ENCODE measurements at places on chromosomes 13 and 19.
A peak's percentile ranks its signal among the peaks of the same experiment; 100 is the strongest.

- DNase-seq: no peak
Measured at GRCh38 chr13:78430166-78430791, 173.1 kb downstream of the POU4F1 start.

- DNase-seq: no peak
Measured at GRCh38 chr13:108957369-108958012, 328.1 kb downstream of the MYO16 start.

- DNase-seq: no peak
Measured at GRCh38 chr19:19600793-19601330, 17.6 kb downstream of the PBX4 start.

- DNase-seq: no peak
Measured at GRCh38 chr19:10392120-10392519, 11.2 kb downstream of the CDC37 start.

DNA sequence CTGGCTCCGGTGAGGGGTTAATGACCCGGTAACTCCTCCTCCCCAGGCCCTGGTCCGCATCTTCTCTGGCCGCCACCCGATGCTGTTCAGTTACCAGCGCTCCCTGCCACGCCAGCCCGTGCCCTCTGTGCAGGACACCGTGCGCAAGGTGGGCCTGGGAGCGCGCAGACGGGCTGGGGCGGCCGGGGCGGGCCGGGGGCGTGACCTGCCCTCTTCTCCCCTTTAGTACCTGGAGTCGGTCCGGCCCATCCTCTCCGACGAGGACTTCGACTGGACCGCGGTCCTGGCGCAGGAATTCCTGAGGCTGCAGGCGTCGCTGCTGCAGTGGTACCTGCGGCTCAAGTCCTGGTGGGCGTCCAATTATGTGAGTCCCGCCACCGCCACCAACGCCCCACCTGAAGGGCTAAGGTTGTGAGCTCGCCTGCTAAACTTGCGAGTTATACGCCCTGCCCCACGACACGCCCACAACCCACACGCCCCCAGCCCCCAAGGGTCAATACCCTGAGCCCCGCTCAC lies 10.4 kb downstream of the CPT1C start:
- no peak for DNase-seq

DNA sequence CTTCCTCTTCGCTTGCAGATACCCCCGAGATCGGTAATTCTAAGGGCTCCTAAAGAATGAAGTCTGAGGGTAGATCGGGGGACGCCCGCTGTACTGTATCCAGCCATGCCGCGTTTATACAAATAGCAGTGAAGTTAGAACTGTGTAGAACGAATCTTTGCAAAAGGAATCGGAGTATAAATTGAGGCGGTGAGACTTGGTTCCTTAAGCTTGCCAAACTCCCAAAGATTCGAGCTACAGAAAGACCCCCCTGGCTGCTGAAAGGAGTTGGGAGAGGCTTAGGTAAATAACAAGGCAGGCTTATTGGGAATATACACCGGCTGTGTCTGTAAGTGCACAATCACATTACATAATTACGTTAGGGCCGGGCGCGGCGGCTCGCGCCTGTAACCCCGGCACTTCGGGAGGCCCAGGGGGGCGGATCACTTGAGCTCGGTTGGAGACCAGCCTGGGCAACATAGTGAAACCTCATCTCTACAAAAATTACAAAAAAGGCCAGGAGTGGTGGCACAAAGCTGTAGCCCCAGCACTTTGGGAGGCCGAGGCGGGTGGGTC lies 12.2 kb downstream of the TMEM160 start:
- DNase-seq: peak; percentile 48

DNA sequence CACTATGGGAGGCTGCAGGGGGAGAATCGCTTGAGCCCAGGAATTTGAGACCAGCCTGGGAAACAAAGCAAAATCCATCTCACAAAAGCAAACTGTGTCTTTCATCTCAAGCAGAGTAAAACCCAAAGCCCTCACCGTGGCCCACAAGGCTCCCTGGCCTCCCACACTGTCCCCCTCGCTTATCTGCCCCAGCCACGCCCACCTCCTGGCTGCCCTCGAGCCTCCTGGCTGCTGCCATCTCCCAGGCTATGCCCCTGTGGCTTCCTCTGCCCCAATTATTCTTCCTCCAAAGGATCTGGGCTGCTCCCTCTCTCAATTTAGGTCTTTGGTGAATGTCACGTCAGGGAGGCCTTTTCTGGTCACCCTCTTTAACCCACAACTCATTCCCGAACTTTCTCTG lies 3.6 kb downstream of the RABAC1 start:
- DNase-seq: no peak

- DNase-seq: no peak
Measured at GRCh38 chr19:38400361-38400760, 2.5 kb upstream of the FAM98C start.

DNA sequence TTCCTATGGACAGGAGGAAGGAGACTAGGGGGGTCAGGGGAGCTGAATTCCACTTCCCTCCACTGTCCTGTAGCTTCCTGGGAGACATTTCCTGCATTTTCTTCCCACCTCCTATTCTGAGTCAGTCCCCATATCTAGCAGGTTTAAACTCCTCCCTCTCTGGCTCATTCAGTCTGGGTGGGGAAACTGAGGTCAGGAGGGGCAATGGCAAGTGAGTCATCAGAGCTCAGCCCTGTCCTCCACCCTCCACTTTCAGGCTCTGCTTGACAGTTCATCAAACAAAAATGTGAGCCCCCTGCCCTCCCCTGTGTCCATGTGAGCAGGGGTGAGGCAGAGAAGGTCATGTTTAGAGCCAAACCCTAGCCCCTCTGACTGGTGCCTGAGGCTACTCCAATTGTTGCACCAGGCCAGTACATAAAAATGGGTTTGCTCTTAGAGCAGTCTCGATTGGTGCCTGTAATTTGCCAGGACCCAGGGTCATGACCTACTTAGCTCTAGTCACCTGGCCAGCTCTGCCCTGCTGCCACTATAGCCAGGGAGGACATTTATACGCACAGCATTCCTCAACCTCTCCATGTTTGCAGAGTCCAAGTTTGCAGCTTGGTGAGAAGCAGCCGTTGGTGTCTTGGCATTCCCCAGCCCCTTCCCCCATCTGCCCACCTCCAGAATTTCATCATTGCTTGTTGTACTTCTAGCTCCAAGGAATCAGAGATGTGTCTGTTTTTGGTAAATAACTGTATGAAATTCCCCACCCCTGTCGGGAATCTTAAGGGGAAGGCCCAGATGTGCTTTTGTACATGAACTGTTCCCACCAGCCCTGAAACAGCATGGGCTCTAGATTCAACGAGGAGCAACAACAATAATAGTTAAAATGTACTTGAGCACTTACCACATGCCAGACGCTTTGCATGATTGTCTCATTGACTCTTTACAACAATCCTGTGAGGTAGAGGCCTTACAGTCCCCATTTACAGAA lies 20.7 kb downstream of the SAMD4B start:
- DNase-seq: no peak

DNA sequence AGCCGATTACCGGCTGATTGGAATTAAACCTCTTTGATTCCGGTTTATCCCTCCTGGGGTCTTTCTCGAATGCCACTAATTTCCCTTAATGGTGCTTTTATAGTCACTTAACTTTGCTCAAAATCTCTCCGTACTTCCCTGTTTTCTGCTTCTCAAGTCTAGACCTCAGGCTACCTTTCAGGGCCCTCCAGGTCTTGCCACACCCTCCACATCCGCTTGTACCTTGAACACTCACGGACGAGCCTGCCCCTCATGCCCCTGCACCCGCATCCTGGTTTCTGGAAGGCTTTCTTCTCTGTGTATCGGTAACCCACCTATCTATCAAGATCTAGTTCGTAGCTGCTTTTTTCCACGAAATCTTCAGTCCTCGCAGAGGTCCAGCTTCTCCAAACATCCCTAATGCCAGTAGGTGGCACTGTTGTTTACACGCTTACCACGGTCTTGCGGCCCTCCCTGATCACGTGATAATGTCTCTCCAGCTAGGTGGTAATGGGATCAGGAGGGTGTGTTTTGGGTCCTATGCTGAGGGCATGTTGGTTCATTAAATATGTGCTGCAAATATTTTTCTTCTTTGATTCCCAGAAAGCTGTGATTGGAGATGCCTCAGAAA lies 13.8 kb downstream of the ATP12A start:
- no peak for DNase-seq

DNA sequence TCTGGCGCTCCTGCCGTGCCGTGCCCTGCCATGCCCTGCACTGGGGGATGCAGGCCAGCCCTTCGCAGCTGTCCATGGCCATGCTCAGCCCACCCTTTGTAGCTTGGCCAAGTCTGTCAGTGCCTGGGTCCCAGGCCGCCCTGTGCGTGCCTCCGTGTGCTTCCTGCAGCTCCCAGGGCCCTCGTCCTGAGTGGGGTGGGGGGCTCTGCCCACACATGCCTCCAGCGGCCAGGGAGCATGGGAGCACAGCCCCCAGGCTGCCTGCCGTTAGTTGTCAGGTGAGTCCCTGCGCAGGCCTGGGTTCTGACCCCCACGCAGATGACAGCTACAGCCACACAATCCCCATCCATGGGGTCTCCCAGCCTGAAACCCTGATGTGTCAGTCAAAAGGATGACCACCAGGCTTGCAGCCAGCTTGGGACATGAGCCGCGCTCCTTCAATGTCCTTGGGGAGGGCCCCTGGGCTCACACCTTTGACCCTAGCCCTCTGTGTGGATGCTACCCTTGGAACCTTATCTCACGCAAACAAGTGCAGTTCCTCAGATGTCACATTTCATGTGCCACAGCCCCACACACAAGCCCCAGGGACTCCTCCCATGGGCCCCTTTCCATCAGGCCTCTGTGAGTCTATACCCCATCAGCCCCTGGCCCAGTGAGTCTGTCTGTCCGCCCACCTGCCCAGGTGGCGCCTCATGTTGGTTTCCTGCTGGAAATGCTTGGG lies 24.5 kb downstream of the TMED1 start:
- DNase-seq: no peak

DNA sequence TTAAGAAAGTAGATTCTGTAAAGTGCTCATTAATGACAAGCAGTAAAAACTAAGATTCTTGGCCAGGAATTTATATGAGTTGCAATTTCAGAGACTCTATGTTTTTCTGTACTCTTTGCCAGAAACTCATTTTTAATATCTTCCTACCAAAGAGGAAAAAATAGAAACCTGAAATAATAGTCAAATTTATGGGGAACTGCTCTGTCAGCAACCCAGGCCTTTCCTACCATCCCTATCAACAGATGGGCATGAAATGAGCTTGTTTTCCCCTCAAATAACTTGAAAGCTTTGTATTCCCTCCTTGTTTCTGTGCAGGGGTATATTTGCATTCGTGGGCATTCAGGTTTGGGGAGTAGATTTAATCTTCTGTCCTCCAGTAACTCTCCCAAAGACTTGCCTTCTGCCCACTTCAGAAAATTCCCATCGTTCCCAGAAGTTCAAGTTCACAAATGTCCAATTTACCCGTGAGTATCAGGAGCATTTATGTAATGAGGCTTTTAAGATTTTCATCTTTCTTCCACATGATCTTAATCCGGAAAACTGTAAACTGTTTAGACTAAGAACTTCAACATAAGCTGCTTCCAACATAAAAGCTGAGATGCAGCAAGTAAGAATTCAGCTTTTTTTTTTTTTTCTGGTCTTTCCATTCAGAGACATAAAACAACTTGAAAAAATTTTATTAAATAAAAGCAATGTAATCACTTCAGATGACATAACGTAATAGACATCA lies 363.1 kb downstream of the EFNB2 start:
- DNase-seq: no peak

DNA sequence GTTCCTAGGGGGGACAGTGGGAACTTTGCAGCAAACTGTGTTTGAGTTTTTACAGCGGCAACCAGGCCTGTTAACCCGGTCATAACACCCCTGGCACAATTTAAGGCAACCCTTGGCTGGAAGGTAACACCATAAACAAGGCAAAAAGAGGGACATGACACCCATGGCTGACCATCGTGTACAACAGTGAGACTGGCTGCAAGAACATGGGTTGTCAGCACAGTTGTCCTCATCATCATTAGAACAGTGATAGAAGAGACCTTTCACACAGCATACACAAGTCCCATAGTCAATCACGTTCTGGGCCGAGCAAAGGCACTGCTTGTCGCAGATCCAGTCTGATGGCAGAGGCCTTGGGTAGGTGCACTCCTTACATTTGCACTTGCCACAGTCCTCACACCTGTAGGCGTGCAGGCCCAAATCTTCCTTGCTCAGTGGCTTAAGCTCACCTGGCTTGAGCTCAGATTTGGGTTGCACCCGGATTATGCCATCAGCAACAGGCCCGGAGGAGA lies 4.1 kb downstream of the SPRY2 start:
- peak; percentile 19 for DNase-seq

DNA sequence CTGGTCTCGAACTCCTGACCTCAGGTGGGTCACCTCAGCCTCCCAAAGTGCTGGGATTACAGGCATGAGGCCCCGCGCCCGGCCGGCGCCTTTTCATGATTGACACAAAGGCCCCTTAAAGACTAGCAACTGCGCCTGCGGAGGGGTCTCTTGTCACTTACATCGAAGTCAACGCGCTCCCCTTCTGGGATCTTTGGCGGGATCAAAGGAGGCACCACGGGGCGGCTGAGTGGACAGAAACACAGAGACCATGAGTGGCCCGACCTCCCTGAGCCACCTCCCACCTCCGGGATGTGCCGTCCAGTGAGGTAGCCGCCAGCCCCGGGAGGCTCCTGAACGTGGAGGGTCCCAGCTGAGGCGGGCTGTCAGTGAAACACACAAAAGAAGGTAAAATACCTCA lies 7.3 kb downstream of the TNNT1 start:
- no peak for DNase-seq

GRCh38 chr13:53326716-53327115 lies 298.1 kb downstream of the OLFM4 start:
- DNase-seq: no peak

- DNase-seq: no peak
Measured at GRCh38 chr19:21197590-21198295, 55.9 kb downstream of the ZNF431 start.

DNA sequence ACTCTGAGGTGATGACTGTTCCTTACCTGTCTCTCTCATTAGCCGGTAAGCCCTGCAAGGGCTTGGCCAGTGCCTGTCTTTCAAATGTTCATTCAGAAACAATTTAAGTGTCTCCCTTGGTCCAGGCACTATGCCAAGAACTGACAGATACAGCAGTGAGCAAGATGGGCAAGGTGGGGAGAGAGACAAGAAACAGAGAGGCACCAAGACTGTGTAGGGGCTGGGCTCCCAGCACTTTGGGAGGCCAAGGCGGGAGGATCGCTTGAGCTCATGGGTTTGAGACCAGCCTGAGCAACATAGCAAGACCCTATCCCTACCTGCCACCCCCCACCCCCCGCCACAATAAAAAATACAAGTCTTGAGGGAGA lies 1.3 kb upstream of the CCNE1 start:
- no peak for DNase-seq

GRCh38 chr19:6718741-6719539 lies 1.5 kb downstream of the C3 start:
- DNase-seq: no peak

GRCh38 chr19:38443458-38443999 lies 10.0 kb downstream of the RYR1 start:
- no peak for DNase-seq

DNA sequence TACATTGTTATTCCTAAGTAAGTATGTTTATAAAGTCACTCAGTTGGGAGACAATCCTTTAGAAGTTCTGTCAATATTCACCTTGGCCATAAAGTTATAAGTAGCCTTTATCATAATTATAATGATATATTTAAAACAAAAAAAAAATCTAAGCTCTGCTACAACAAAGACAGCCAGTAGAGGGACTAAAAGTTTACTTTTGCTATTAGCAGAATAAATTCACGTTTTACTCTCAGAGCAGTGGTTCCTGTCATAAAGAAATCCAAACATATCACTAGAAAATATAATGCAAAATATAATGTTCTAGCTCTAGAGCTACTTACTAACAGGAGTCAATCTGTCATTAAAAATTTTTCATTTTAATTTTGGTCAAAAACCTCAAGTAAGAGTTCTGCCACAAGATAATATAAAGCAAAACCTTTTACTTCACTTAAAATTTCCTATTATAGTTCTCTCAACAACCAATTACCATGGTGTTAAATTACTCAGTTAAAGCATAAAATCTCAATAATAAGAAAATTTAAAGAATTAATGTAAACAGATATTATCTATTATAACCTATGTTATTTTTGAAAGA lies 17.7 kb downstream of the INTS6 start:
- DNase-seq: no peak
